ENCODE measurements at places on chromosomes 4 and X.

DNA sequence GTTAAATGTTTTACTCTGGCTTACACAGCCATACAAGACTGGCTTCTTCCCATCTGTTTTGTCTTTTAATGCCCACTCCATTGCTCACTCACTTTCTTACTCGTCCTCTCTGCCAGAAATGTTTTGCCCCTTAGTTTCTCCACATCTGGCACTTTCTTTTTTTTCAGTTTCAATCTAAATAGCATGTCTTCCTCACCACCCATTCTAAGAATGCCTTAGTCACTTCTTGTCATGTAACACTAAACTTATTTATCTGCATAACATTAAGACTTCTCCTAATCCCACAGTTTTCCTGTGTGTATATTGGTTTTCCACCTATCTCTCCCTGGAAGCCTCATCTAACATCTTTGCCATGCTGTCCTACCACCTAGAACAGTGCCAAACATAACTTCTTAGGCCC lies 119.3 kb downstream of the ADAMTS3 start:
- DNase-seq: no peak

DNA sequence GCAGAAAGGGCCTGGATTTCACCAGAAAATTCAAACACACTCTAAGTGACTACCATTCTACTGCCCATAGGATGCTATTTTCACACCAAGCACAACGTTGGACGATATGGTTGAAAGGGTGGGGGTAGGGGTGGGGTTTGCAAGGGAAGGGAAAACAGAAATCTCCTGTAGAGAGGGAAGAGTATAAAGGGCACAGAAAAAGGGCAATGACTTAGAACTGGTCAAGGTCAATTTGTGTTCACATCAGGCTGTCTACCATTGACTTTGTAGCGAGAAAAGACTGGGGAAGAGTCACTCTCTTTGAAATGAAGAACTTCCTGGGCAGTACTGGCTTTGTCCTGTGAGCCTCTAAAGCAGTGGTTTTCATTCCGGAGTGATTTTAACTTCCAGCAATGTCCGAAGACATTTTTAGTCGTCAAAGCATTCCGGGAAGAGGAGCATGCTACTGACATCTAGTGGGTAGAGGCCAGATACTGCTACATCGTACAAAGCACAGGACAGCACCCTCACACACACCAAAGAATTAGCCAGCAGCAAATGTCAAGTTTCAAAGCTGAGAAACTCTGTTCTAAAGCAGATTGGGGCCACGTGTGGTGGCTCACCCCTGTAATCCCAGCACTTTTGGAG lies 48.4 kb upstream of the SLC7A3 start:
- DNase-seq: no peak

DNA sequence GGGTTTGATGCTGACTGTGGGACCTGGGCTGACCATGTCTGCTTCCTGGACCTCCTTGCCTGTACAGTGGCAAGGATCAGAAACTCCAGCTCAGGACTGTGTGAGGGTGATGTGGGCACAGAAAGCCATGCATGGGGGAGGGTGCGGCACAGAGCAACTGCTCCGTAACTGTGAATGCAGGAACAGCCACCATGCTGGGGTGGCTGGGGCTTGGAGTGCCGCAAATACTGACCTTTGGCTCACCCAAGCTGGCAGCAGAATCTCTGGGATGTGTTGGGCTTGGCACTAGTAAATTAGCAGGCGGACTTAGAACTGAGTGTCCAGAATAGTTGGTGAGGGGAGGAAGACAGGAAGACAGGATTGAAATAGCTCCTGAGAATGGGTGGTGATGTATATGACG lies 52.0 kb downstream of the DRD5 start:
- DNase-seq: no peak

DNA sequence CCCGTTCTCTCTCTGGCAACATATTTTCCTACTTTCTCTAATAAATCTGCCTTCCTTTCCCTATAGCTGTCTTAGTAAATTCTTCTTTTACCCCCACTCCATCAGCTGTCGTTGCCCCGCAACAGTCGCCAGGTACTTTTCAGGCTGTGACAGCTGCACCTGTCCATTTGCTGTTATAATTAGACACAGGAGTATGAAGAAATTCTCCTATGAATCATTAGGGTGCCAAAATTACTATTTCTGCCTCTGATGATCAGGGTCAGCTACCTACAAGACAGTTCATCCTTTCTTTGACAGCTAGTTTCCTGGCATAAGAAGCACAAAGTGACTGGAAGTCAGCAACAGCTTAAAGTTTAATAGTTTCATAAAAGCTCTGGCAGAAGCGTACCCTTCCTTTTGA lies 19.5 kb upstream of the GALNTL6 start:
- DNase-seq: no peak

GRCh38 chr4:46656071-46656470 lies 253.0 kb downstream of the COX7B2 start:
- DNase-seq: no peak

GRCh38 chr4:46258431-46258830 lies 131.5 kb downstream of the GABRA2 start:
- no peak for DNase-seq

- no peak for DNase-seq
Measured at GRCh38 chrX:107730298-107730655, 45.3 kb downstream of the TSC22D3 start.

GRCh38 chr4:146486565-146486964 lies 35.2 kb downstream of the SLC10A7 start:
- no peak for DNase-seq

DNA sequence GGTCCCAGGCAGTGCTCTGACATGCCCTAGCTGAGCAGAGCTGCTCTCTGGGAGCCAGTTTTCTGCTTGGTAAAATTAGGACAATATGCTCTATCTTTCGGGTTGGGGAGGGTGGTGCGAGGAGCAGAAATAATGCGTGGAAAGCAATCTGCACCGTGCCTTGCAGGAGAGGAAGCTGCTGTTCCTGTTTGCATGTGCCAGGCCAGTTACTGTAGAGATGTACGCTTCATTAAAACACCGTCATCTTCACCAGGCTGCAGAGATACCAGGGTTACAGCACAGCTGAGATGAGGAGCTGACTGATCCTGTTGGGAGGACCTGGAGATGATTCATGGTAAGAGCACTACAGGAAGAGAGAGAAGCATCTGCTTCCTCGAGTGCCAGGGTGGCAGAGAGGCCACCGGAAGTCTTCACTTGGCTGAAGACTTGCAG lies 29.5 kb upstream of the IRF2 start:
- no peak for DNase-seq

- DNase-seq: no peak
Measured at GRCh38 chrX:133321451-133321850, 93.8 kb downstream of the GPC4 start.
